Effector memory CD4-positive, alpha-beta T cell (primary cell): ENCODE measurements at places on chromosomes 6 and 20.

GRCh38 chr6:140586426-140587061 lies 1212.1 kb upstream of the CITED2 start:
- DNase-seq: no peak

- DNase-seq: no peak
Observed at GRCh38 chr6:24809728-24810127, 11.0 kb upstream of the ARMH2 start.

DNA sequence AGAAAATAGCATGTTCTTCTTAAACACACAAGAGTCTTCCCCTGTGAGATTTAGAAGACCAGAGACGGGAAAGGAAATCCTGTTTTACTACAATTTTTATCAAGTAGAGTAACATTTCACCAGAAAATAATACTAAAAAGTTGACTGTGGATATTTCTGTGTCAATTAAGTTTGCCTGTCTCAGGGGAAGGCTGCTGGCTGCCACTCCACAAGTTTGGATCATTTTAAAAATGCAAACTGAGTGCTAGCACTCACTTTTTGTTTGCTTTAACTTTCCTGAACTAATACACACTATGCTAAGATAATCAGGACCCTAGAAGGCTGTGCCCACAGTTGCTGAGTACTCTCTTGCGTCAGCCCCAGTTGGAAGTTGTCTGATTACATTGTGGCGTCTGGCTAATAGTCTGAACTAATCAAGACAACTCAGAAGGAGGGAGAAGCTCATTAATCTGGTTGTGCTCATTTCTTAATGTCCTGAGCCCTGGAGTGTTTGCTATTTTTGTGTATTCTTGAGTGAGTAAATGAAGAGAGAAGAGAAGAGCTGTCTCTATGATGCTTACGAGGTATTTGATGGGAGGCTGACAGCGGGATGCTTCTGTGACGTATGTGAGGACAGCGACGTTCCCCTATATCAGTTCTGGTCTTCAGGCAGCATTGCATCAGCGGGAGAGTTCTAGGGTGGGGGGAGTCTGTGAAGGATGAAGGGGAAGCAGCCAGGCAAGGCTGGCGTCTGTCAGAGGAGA lies 664.2 kb downstream of the QKI start:
- DNase-seq: no peak

- peak; percentile 22 for DNase-seq
Observed at GRCh38 chr20:36573798-36574365, 485 bp downstream of the TGIF2 start.

DNA sequence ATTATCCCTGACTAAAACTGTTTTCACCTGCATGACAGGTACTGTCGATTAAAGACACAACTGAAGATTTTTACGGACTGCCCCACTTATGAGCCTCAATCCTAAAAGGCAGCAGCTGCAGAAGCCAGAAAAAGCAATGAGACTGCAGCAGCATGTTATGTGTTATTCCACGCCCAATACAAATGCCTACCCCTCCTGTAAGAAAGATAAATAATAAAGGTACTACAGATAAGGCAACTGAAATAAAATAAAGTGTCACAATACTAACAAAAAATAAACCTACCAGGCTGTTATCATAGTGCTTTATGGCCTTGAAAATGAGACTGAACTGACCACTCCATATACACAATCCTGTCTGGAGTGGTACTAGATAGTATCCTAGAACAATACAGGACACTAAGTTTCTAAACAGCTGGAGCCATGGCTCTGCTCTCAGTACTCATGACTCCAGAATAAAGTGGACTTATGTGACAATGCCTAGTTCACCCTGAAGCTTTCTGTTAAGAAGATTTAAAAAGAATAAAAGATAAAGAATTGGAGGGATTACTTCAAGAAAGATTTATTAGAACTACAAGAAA lies 9.5 kb downstream of the BCLAF1 start:
- no peak for DNase-seq

GRCh38 chr6:72374857-72375256 lies 247.0 kb upstream of the KCNQ5 start:
- DNase-seq: no peak

- DNase-seq: no peak
Observed at GRCh38 chr20:33925867-33926266, 67.8 kb upstream of the RALY start.

GRCh38 chr20:22499515-22500166 lies 84.7 kb downstream of the FOXA2 start:
- DNase-seq: no peak

DNA sequence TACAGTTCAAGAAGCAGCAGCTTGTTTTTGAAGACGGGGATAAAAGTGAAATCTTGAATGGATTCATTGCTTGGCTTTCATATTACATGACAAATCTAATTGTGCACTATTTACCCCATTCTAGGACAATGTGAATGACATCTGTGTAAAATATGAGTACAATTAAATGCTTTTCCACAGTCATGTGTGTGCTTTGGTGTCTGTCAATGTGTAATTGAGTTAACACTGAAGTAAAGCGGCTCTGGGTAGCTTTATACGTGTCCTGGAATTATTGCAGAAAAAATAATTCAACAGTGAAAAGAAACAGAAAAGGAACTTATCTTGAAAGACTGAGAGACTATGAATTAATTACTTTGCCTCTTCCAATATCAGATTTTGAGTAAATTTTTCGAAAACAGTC lies 233.5 kb upstream of the HS3ST5 start:
- no peak for DNase-seq

DNA sequence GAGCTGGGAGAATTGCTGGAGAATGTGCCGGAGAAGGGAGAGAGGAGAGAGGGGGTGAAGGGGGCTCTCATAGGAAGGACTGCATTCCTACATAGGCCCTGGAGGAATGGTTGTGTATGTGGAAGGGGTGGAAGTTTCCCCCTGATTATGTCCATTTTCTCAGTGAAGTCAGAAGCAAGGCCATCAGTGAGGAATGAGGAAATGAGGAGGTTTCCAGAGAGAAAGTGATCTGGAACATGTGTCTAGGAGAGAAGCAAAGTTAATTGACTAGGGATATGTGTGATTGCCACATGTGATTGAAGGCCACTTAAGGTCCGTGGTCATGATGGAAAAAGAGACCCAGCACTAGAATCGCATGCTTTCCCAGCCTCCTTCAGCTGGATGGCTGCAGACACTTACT lies 42.3 kb downstream of the TBPL1 start:
- no peak for DNase-seq

DNA sequence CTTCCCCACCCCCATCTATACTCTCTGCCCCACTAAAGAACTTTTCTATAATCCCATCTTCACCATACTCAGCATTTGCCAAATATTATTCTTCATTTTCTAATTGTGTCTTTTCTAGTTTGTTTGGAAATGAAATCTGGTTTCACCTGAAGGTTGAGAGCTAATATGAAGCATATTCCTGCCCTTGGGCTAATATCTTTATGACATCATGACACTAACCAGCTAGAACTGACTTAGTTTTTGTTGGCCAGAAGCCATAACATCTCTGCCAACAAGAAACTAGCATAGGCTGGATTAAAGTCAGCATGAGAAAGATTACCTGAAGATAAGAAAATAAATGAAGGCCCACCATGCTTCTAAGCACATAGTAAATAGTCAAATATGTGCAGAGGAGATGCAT lies 16.7 kb downstream of the UNC5CL start:
- no peak for DNase-seq

DNA sequence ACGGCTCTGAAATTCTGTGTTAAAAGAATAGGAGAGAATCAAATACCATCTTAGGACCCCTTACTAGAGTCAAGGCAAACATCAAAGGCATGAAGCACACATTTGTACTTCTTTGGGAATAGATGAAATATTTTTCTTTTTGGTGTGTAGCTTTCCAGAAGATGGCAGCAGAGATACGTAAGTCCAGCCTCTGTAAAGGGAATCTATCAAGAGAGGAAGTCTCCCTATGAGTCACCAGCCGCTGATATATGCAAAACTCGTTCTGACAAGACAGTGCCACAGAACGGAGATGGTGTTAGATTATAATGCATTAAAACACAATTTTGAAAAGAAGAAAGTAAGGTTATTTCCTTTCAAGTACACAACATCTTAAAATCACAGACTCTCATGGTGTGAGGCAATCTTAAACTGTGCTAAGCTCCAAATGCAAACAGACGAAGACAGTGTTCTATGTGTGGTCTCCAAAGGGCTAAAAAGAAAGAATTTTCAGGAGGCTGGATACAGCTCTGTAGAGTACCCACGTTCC lies 120.0 kb upstream of the AGPAT4 start:
- peak; percentile 43 for DNase-seq

DNA sequence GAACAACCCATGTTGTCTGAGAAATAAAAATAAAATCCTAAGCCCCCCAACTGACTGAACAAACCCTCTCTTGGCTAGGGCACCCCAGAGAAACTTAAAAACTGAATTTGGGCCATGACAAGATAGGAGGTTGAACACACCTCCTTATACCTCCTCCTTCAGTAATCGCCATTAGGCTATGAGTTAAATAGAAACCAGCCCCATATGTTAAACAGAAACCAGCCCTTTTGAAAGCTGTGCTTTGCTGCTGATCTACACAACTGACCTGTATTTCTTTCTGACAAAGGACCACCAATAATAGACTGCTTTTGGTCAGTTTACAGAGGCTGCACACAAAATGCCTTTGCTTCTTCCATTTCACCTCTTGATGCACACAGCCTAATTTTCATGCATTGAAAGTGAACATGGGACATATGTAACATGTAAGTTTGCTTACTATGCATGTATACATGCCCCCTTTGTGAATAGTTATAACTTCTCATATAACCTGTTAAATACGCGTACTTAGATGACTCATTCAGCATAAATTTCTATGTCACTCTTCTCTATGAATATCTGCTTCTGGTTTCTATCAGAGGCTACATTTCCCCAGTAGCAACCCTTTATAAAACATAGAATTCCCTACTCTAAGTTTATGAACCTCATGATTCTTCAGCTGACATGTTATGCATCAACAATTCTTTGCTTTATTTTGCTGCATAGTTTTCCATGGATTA lies 462.9 kb downstream of the COL12A1 start:
- no peak for DNase-seq

DNA sequence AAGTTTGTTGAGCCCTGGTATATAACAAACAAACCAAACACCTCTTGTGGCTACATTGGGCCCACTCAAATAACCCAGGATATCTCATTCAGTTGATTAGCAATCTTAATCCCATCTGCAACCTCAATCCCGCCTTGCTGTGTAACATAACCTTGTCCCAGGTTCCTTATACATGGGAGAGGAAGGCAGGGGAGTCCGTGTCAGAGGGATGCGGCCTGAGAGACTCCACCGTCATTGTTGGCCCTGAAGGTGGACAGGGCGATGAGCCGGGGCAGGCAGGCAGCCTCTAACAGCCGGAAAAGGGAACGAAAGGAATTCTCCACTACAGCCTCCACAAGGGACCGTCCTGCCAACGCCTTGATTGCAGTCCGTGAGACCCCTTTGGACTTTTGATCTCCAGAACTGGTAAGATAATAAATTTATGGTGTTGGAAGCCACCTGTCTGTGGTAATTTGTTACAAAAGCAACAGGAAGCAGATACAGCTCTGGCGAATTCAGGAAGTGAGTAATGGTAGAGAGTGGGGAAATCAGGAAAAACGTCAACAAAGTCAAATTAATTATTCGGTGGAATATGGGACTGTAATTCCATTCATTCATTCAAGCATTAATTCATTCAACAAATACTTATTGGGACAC lies 124.5 kb upstream of the SALL4 start:
- no peak for DNase-seq

- no peak for DNase-seq
Observed at GRCh38 chr6:152160346-152160745, 352.9 kb downstream of the ESR1 start.

DNA sequence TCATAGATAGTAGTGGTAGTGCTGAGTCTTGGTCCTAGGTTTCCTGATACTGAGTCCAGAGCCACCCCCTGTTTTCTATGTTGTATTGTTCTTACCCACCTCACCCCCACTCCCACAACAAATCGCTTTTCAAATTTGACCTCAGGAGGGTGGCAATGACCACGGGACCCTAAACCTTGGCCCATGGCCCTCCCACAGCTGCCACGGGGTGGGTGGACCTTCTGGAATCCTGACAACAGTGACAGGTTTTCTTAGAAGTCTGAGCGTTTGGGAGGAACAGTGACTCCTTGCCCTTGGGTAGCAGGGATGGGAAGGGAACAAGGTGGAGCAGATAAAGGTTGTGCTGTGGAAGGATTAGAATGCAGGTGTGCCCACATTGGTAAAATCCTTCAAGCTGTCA lies 36.9 kb downstream of the TGM3 start:
- DNase-seq: no peak

GRCh38 chr20:23086056-23086566 lies at the start of gene CD93:
TSS of gene CD93 (minus strand) at chr20:23086324. CDS start at chr20:23086192, 132 bp downstream.
- DNase-seq: peak; percentile 6

- DNase-seq: no peak
Observed at GRCh38 chr20:24011282-24011681, 22.7 kb upstream of the GGTLC1 start.
